Panc1 (cell line): ENCODE measurements at places on chromosomes 5 and 9.

- no peak for DNase-seq
These were observed 3.1 kb downstream of the PTRH1 start for GRCh38 chr9:127712371-127712770.

DNA sequence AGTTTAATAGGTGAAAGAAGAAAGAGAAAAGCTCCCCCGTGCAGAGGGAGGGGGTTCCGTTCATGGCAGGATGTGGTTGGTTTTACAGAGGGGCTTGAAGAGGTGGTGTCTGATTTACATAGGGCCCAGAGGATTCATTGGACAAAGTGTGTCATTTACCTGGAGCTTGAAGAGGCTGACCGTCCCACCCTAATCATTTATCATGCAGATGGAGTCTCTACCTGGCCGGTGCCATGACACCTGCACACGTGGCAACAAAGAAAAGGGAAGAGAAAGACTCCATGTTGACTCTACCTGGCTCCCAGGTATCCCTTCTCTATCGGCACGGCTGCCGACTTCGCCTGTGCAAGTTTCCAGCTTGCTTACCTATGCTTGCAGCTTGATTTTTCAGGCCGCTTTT, 35.3 kb upstream of the PRRC2B start:
- no peak for DNase-seq

- DNase-seq = no peak
These were observed 9.8 kb downstream of the TGFBI start for GRCh38 chr5:136038635-136039034.

- no peak for DNase-seq
These were observed 160.6 kb downstream of the PJA2 start for GRCh38 chr5:109249126-109249525.

DNA sequence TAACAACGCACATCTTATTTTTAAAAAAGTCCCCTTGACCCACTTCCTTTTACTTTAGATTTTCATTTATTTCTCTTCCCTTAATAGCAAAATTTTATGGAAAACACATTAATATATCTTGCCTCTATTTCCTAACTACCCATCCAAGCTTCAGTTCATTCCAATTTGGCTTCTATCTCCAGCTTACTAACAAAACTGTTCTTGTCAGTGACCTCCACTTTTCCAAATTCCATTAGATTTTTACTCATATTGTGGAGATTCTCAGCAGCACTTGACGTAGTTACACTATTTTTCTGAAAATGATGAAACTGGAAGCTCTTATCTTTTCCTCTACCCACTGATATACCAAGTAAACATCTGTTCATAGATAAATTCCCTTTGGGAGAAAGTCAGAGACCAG, 46.5 kb upstream of the ADAMTS19 start:
- no peak for DNase-seq

- no peak for DNase-seq
These were observed 45.8 kb downstream of the SRFBP1 start for GRCh38 chr5:122007546-122007945.

DNA sequence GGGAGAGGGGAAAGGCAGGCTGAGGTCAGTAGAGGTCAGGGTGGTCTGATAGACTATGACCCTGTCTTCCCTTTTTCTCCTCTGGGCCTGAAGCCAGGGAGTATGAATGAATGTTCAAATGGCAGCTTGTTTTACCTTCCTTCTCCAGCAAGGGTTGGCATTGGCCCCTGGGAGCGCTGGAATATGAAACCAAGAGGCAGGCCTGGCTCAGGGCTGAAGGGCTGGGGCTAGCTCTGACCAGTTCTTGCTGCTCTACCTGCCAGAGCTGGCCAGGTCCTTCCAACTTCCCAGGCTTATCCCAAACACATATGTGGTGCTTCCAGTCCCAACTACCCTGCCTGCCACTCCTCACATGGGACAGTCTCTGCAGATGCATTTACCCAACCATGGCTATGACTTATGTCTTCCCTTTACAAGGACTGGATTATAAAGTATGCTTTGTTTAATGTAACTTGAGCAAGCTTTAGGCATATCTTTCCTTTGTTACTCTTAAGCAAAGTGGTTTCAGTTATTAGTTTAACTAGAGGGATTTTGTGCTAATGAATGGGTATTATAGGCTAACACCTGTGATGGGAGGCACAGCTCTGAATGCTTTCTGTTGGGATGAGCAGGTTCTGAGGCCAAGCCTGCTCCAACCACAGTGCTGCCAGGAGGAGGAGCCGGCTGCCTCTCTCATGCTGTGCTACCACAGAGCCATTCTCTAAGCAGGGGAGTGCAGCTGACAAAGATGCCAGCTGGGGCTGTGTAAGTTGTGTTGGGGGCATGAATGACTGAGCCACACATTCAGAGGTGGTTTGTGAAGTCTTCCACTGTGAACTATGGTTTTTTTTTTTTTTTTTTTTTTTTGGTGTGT, 6.1 kb downstream of the CCNI2 start:
- no peak for DNase-seq

DNA sequence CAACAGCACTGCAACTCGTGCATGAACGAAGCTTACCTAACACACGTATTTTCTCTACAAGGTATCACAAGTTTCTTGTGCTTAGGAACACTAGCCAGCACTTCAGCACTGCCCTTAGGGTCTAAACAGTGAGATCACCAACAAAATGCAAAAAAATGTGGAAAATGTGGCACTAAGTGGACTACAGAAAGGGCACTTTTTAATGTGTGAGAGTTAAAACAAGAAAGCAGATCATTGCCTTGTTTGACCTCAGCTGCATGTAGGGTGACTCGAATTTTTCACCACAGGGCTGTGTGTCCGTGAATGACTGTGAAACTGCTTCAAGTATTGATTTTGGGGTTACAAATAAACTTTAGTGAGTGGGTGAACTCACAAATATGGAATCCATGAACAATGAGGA, 90.5 kb downstream of the MARCHF3 start:
- no peak for DNase-seq

DNA sequence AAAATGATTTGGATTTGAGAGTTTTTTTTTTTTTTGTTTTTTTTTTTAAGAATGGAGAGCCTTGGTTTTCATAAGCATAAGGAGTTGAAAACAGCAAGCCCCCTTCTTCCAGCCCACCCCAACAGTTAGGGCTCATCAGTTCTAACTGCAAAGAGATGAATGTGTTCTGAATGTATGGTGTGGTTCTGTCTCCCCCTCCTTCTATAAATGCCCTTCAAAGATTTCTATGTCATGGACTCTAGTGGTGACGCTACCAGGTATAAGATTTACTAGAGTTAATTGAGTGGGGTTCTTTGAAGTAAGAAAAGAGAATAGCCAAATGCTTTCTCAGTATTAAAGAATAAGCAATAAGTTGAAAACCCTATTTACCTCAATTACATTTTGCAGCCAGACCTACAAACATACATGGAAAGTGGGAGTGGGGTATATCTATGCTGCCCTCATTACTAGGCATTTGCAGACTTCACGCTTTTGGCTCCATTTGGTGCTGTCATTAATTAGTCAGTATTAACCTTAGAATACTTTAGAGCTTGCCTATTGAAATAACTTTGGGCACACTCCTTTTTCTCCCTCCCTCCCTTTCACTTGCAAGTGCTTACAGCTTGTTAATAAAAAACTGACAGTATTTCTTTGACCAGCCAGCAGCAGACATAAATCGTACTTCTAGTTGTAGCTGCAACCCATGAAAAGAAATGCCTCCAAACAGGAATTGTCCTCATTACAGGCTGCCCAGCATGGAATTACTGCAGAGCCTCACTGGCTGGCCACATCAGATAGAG, 667.2 kb upstream of the ZNF608 start:
- DNase-seq = no peak

- no peak for DNase-seq
These were observed 405.2 kb upstream of the MPDZ start for GRCh38 chr9:13684656-13685055.

GRCh38 chr5:34055667-34056066, 12.7 kb upstream of the C1QTNF3 start:
- DNase-seq = no peak

DNA sequence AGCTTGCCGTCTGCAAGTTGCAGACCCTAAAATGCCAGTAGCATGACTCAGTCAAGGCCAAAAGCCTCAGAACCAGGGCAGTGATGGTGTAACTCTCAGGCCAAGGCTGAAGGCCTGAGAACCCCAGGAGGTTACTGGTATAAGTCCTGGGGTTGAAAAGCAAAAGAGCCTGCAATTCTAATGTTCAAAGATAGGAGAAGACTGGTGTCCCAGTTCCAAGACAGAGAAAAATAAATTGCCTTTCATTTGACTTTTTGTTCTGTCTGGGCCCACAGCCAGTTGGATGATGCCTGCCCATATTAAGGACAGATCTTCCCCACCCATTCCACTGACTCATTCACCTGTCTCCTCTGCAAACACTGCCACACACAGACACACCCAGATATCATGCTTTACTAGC, 673.2 kb downstream of the CDH18 start:
- no peak for DNase-seq

DNA sequence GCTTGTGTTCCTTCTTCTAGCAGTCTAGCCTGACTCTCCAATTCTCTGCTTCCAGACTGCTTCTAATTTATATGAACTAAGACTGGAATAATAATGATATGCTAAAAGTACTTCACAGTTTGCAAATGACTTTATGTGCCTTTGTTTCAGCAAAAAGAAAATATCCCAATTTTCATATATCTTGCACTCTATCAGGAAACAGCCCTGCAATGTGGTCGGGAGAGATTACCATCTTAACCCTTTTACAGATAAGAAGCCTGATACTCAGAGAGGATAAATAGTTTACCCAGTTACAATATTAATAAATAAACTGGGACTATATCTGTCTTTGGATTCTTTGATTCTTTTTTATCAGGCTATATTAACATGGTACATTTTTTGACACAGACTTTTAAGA, 126.0 kb downstream of the CDC42SE2 start:
- no peak for DNase-seq

DNA sequence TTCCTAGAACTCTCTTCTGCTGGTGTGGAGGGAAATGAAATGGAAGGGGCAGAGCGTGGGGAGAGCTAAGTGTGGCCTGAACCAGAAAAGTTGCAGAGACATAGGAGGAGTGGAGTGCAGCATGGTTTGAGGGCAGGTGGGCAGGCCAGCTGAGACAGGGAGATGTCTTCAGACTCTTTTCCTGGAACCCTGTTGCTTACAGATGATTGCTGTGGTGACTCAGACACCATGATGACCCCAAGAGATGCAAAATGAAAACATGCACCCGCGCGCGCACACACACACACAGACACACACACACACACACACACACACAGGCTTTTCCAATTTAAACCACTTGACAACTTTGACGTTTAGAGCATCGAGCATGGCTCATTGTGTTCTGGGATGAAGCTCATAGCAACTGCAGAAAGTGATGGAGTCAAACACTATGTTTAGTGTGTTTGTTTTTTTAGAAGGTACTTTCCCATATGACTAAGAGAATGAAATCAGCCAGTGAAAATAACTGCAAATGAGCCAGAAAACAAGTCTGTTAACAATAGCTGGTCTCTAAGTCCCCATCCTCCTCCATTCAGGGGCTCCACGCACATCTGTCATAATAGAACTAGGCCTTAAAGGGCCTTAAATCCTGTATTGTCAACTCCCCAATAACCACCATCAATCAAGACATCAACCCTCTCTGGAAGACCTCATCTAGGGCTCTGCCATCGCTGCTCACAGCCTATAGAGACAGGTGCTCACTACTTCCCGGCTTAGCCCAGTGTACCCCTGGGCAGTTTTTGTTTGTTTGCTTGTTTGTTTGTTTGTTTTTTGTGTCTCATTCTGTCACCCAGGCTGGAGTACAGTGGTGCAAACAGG, 9.6 kb downstream of the TMOD1 start:
- no peak for DNase-seq

- DNase-seq = no peak
These were observed 506.5 kb downstream of the ISL1 start for GRCh38 chr5:51889703-51890102.

GRCh38 chr5:40499007-40499406, 180.7 kb upstream of the PTGER4 start:
- DNase-seq = no peak

GRCh38 chr9:109730228-109730627, 49.8 kb upstream of the PALM2AKAP2 start:
- no peak for DNase-seq

DNA sequence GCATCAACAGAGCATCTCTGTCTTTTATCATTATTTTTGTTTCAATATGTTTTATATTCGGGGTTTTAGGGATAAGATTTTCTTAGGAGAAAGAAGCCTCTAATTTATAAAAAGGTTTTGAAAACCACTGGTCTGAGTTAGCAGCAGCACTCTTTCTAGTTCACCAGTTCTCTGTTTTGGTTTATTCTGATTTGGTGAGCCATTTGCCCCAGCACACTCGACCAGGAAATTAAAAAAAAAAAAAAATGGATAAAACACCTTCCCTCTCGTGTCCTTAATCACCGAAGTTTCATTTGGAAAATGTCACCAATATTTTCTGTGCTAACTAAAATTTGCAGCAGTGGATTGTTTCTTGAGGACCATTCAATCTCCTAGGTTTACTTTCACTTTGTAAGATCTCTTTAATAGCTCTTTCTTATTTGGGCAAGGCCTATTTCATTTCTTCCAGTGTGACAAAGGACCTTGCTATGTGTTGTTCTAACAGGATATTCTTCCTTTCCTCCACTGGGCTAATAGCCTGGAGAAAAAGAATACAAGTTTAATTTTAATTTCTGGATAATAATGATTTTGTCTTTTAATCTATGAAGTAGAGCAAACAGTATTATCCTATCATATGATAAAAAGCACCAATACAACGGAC, 57.8 kb upstream of the ANXA1 start:
- DNase-seq = no peak

GRCh38 chr5:83472213-83472507, 616 bp downstream of the VCAN start:
- no peak for DNase-seq

GRCh38 chr5:749101-749670, 35.3 kb downstream of the ZDHHC11B start:
- no peak for DNase-seq

- no peak for DNase-seq
These were observed 9.6 kb upstream of the NDFIP1 start for GRCh38 chr5:142098931-142099330.

GRCh38 chr9:14188011-14188410, 125.9 kb downstream of the NFIB start:
- no peak for DNase-seq

DNA sequence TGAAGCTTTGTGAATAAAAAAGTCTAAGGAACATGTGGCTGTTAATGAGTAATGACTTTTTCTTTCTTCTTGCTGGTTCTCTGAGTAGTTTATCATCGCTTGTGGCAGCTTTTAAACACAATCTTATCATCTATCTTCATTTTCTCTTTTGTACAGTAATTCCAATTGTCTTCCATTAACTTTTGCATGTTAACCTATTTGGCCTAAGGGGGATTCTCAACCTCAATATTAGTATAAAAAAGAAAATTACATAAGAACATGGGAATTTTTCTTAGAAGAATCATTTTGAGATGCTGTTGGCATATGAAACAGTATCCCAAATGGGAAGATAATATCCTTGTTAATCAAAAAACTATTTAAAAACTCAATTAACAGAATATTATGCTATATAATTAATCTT, 179.7 kb upstream of the GPR151 start:
- DNase-seq = no peak
